ENCODE measurements at places on chromosomes 1 and 21. TPM values are rescaled to one million over a fixed set of nuclear protein-coding genes. Genes with fewer than 3 reads are reported as not detected.

The NAV1 gene
- 49.3 TPM for total RNA-seq

The SH3BGR gene
- total RNA-seq = 11.8 TPM

The PTPN7 gene
- 4.2 TPM for total RNA-seq

The CLDN17 gene
- not detected for total RNA-seq

DNA sequence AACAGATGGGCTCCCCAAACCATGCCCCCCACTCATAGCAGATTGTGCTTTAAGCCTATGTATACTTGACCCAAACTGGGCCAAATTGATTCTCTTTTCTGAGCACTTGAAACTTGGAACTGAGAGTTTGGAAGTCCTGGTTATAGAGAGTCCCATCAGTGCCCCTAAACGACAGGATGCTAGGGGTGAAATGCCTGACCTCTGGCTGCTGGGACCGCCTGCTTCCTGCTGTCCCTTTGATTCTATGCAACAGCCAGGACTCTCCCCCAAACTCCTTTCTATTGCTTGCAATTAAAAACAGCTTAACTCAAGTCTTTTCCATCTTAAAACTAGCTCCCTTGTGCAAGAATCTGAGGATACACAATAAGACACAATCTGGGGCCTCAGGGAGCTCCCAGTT lies 4.7 kb downstream of the C1orf210 start:
- DNase-seq = no peak

DNA sequence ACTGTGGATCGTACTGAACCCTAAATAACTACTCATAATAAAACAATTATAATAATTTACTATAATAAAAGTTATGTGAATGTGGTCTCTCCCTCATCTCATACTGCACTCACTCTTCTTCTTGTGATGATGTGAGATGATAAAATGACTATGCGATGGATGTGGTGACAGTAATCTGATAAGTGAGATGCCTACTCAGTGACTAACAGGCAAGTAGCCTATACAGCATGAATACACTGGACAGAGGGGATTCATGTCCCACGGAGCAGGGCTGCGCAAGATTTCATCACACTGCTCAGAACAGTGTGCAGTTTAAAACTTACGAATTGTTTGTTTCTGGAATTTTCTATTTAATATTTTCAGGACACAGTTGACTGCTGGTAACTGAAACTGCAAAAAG lies 304.0 kb downstream of the DUSP10 start:
- no peak for DNase-seq

- no peak for DNase-seq
These were observed 87.4 kb downstream of the DMRTB1 start for GRCh38 chr1:53546409-53547155.

- DNase-seq = no peak
These were observed 101.7 kb downstream of the NEK7 start for GRCh38 chr1:198258491-198258890.

DNA sequence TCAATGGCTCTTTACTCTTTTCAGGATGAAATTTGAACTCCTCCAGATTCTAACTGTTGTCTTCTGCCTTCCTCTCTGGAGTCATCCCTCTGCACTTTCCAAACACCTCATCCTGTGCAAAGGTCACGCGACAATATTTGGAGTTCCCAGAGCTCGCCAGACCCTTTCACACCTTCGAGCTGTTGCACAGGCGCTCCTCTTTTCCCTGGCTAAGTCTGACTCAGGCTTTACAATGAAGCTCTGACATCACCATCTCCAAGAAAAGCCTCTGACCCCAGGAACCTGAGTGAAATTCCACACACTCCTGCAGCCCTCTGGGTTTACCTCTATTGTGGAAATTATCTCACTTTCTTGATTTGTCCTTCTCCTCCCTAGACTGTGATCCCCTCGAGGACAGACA lies 270.3 kb downstream of the RGS7 start:
- DNase-seq = no peak

DNA sequence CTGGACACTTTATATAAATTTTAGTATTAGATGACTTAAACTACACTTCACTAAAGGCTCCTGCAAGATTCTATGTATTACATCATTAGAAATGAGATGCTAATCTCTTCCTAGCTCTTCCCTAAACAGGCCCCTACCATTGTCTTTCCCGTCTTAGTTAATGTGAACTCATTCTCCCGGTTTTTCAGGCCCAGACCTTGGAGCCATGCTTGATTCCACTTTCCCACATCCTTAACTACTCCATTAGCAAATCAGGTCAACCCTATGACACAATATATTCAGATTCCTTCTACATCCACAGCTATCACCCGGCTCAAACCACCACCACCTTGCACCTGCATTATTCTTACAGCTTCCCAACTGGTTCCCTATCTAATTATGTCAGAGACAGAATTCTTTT lies 73.3 kb downstream of the NVL start:
- DNase-seq = no peak

DNA sequence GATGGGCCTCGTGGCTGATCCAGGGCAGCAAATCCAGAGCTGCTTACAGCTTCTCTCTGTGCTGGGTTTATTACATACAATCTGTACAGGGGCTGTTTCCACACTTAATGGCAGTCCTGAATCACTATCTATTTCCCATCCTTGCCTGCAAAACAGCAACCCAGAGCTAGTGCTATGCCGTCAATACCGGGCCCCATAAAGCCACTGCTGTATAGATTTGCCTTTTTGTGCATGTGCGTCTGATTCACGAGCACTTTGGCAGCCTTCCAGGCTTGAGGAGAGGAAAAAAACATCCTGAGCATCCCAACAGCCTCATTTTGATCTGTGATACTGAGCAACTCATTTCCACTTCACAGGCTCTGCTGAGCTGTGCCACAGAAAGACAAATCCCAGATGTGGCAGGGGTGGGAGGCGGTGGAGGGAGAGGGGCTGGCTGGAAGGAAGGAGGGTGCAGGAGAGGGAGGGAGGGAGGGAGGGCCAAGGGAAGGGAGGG lies 65.2 kb upstream of the TARBP1 start:
- peak; percentile 72 for DNase-seq

DNA sequence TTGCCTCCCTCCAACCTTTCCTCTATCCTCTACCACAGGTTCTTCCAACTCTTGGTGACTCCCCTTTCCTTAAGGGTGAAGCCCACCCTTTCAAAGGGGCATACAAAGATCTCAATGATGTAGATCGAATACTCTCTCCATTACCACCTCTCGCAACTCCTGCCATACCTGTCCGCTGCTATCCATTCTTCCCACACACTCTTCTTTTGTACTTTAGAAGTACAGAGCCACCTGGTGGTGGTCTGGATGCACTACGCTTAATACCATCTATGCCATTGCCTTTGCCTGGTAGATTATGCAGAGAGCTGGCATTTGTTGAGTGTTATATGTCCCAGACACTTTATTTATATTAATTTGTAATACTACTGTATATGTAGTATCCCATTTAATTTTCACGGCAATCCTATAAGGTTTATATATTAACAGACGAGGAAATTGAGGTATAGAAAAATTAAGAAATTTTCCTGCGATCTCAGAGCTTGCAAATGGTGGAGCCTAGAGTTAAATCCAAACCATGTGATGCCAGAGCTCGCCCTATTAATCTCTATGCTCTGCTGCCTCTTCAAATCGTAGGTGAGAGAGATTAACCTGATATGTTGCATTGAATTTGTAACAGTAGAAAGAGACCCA lies 22.9 kb downstream of the TSHB start:
- DNase-seq = no peak
